ENCODE measurements at places on chromosomes 3 and 15. TPM values are rescaled to one million over a fixed set of nuclear protein-coding genes. Genes with fewer than 3 reads are reported as not detected.
A peak's percentile ranks its signal among the peaks of the same experiment; 100 is the strongest.

DNA sequence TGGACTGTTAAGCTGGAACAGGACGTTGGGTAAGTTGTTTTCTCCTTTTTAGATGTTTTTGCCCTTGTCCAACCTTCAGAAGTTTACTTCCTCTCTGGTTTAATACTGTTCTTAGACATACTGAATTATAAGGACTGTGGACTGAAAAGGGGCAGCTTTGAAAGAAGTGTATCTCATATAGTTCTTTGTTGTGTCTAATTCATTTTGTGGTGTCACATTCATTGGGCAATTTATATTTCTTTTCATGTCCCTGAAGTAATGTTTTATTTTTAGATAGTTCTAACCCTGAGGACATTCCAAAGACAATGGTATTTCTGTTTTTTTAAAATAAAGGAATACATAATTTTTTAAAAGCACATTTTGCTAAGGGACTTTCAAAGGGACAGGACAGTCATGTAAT lies 45.2 kb downstream of the TMEM108 start:
- H3K4me3 ChIP-seq = no peak overlapping the region
- no peaks in the 10 kb centered on the region for H3K27me3 ChIP-seq
- no peaks in the 10 kb centered on the region for H3K36me3 ChIP-seq
- no peak overlapping the region for H3K27ac ChIP-seq
- DNase-seq = no peak

TM4SF1 gene
- total RNA-seq = 0.80 TPM

TRPM1 gene
- total RNA-seq = not detected

GRCh38 chr3:60657972-60658371 lies 593.3 kb downstream of the FHIT start:
- no peak overlapping the region for H3K27ac ChIP-seq
- no peak for DNase-seq
- no peaks in the 10 kb centered on the region for H3K27me3 ChIP-seq

- H3K27me3 ChIP-seq = no peaks in the 10 kb centered on the region
- no peaks in the 10 kb centered on the region for H3K36me3 ChIP-seq
- no peaks in the 10 kb centered on the region for H3K4me1 ChIP-seq
- no peak for DNase-seq
Measured at GRCh38 chr3:60158035-60158434, 1093.2 kb downstream of the FHIT start.

GRCh38 chr3:61132062-61132461 lies 119.2 kb downstream of the FHIT start:
- no peak for DNase-seq
- H3K4me3 ChIP-seq = no peak overlapping the region
- H3K27ac ChIP-seq = no peak overlapping the region
- H3K27me3 ChIP-seq = no peaks in the 10 kb centered on the region

GRCh38 chr15:80978685-80979329 lies 10.8 kb downstream of the MESD start:
- no peak overlapping the region for H3K27ac ChIP-seq
- H3K4me3 ChIP-seq = no peak overlapping the region
- H3K4me1 ChIP-seq = no peaks in the 10 kb centered on the region
- H3K36me3 ChIP-seq = peaks cover 3% of the 10 kb centered on the region

- no peaks in the 10 kb centered on the region for H3K4me1 ChIP-seq
- no peak overlapping the region for H3K27ac ChIP-seq
- H3K36me3 ChIP-seq = no peaks in the 10 kb centered on the region
Measured at GRCh38 chr15:42694398-42694797, 42.5 kb downstream of the CDAN1 start.

GRCh38 chr15:49135911-49136310 lies 19.5 kb downstream of the COPS2 start:
- H3K4me1 ChIP-seq = no peaks in the 10 kb centered on the region
- DNase-seq = no peak
- peaks cover 72% of the 10 kb centered on the region for H3K36me3 ChIP-seq
- no peaks in the 10 kb centered on the region for H3K27me3 ChIP-seq

DNA sequence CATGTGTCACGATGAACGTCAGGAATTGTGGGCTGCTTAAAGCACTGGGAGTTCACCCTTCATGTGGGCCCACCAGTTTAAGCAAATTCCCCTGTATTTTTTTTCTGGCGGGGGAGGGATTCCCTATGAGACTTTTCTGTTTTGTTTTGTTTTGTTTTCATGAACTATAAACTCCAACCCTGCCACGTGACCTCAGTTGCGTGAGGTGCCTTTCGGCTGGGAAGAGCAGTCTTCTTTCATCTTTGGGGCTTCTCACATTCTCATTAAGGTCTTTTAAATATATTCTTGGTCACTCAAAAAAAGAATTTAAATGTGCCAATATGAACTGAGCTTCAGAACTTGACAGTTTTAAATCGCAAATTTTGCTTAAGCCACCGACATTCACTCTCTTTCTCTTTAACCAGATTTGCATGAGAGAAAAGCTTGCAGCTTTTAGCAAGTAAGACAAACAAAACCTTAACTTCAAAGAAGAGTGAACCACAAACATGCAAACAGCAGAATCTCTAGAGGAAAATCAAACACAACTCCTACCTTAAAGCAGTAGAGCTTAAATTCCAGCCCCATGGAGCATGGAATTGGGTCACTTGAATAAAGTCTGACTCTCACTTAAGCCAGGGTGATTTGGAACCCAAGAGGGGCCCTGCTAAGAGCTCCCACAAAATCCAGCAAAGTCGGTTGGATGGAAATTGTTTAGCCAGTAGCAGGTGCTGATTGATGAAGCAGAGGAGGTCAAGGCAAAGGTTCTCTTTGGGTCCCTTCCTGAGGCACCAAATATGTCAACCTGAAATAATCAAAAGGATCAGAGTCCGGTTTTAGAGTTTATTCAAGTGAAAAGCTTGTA lies 699.8 kb upstream of the GBE1 start:
- no peaks in the 10 kb centered on the region for H3K36me3 ChIP-seq
- H3K4me3 ChIP-seq = no peak overlapping the region
- H3K4me1 ChIP-seq = no peaks in the 10 kb centered on the region
- H3K27me3 ChIP-seq = no peaks in the 10 kb centered on the region

- no peak overlapping the region for H3K4me3 ChIP-seq
- H3K4me1 ChIP-seq = peaks cover 3% of the 10 kb centered on the region
- DNase-seq = no peak
- no peaks in the 10 kb centered on the region for H3K27me3 ChIP-seq
Measured at GRCh38 chr3:101962055-101962454, 112.7 kb downstream of the NFKBIZ start.

DNA sequence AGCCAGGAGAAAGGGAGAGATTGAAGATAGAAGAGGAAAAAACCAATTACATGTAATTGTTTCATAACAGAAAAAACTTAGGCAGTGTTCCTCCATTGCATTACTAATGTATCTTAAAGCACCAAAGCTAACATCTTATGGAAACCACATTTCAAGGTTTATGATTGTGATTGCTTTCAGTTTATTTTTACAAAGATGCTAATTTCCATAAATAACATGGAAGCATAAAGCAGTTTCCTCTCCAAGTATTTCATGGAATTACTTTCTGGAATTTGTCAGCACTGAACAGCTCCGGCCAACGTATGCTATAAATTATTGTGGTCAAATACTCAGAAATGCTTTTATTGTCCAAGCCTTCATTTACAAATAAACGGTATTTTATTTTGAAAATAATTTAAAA lies 11.6 kb downstream of the ADAMTSL3 start:
- no peak for DNase-seq
- no peak overlapping the region for H3K4me3 ChIP-seq
- H3K4me1 ChIP-seq = no peaks in the 10 kb centered on the region
- no peaks in the 10 kb centered on the region for H3K36me3 ChIP-seq

DNA sequence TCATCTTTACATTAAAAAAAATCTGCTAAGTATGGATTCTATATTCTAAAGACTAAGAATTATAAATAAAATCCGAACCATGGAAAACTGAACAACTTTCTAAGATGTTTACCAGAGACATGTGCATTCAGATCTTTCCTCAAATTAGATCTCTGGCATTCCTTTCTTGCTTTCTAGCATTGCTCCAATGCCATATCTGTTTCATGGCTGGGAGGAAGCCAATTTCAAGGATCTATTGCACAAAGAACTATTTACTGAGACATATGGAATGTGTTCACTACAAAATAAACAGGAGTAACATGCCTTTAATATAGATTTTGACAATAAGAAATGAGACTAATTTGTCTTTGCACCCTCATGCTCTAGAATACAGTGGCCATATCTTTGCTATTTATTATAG lies 45.1 kb upstream of the NANOGP8 start:
- DNase-seq = no peak
- no peaks in the 10 kb centered on the region for H3K36me3 ChIP-seq
- peaks cover 4% of the 10 kb centered on the region for H3K4me1 ChIP-seq
- no peaks in the 10 kb centered on the region for H3K27me3 ChIP-seq

DNA sequence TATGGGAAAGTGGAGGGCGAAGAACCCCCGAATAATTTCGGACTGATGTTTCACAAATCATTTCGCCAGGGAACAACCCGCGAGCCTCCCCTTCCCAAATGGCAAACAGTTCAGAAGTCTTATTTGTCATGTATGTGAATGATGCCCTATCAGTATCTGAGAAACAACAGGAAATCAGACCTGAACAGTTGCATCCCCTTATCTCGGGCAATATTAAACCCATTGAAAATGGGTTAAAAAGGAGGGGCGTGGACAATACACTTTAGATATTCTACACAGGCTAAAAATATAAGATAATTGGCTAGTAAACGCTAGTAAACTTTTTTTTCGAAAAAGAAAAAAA lies 1003.3 kb upstream of the NR2F2 start:
- peaks cover 54% of the 10 kb centered on the region for H3K27me3 ChIP-seq
- H3K36me3 ChIP-seq = no peaks in the 10 kb centered on the region
- H3K4me3 ChIP-seq = peak overlapping the region; percentile 32
- H3K27ac ChIP-seq = no peak overlapping the region
- H3K4me1 ChIP-seq = no peaks in the 10 kb centered on the region

GRCh38 chr3:187212705-187213104 lies 15.4 kb downstream of the RTP1 start:
- H3K27ac ChIP-seq = no peak overlapping the region
- DNase-seq = peak; percentile 17
- H3K27me3 ChIP-seq = no peaks in the 10 kb centered on the region
- no peaks in the 10 kb centered on the region for H3K36me3 ChIP-seq
- peaks cover 7% of the 10 kb centered on the region for H3K4me1 ChIP-seq
